ENCODE measurements at places on chromosomes 12 and 14.

DNA sequence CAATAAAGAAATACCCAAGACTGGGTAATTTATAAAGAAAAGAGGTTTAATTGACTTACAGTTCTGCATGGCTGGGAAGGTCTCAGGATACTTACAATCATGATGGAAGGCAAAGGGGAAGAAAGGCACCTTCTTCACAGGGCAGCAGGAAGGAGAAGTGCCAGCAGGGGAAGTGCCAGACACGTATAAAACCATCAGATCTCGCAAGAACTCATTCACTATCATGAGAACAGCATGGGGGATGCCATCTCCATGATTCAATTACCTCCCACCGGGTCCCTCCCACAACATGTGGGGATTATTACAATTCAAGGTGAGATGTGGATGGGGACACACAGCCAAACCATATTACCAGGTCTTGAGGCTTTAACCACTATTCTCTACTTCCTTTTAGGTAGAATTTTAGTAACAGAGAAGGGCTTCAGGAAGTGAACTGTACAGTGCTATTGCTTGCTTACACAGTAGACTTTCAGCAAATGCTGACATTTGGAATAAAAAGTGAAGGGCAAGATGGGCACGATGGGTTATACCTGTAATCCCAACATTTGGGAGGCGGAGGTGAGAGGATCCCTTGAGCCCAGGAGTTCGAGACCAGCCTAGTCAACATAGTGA lies 40.8 kb upstream of the OR4E1 start:
- no peak for DNase-seq

- DNase-seq: no peak
These were observed 64.2 kb upstream of the DICER1 start for GRCh38 chr14:95221531-95221930.

DNA sequence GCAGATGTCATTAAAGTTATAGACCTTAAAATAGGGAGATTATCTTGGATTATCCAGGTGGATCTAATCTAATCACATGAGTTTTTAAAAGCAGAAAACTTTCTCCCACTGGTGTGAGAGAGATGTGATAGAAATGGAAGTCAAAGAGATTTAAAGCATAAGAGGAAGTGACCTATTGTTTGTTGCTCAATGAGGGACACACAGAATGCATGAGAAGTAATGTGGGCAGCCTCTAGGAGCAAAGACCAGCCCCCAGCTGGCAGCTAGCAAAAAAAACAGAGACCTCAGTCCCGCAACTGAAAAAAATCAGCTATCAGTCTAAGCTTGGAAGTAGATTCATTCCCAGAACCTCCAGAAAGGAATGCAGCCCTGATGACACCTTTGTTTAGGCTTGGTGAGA lies 24.6 kb upstream of the ANP32D start:
- DNase-seq: no peak

DNA sequence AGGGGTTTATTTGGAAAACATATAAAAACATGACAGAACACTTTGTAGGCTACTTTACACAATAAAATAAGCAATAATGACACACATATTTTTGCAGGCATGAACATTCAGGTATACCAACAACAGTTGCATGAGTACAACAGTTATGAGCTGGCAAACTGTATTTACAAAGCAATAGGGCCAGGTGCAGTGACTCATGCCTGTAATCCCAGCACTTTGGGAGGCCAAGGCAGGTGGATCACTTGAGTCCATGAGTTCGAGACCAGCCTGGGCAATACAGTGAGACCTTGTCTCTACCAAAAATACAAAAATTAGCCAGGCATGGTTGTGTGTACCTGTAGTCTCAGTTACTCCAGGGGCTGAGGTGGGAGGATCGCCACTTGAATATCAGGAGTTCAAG lies 101.1 kb downstream of the BMP4 start:
- no peak for DNase-seq

DNA sequence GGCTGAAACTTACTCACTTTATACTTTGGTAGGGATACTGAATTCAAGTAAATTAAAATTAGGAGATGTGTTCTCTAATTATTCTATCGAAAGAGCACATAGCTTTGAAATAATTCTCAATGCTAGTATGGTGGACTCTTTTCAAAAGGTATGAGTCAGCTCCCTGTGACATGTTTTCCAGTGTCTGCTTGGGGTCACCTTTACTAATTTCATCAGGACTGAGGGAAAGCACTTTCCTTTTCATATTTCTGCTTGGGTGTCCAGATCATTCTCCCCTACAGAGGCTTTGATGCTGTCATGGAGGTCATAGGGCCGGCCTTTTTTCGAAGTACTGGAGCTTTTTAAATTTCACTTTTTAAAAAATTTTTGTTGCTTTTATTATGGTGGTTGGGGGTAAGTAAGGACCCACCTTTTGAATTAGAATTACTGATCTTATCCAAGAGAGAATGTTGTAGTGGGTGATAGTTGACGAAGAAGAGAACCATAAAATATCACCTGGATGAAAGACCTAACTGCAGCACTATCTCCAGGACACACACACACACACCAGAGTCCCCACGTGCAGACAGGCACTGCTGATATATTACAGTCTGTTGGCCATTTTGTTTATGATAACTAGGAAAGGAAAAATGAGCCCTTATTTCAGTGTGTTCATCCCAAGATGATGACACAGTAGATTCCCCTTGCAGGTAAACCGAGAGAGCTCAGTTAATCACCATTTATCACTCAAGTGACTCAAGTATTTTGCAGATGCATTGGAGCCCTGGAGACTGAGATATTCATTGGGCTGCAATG lies 558.6 kb downstream of the DIO2 start:
- no peak for DNase-seq

- peak; percentile 71 for DNase-seq
These were observed 29.5 kb downstream of the SLC25A21 start for GRCh38 chr14:37142835-37143401.

GRCh38 chr12:89695830-89696229 lies 12.8 kb downstream of the ATP2B1 start:
- DNase-seq: no peak

DNA sequence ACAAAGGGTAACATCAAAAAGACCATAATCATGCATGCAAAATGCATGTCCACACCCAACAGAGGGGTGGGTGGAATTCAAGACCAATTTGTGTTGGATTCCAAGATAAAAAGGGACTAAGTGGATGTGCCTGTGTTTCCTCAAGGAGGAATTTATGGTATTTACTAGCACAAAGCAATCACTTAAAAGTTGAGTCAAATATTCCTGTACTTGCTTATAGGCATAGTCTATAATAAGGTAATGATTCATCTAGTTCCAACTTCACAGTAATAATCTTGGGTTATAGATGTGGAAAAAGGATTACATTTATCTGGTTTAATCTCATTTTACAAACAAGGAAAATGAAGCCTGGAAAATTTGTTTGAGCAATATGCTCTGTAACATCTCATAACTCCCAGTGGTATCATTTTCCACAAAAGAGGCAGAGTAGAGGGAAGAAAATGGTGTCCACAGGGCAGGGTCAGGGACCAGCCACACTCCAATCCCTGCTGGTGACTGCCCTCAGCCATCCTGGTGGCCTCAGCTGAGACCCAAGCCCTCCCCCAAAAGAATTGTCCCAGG lies 80.8 kb upstream of the REP15 start:
- peak; percentile 18 for DNase-seq

DNA sequence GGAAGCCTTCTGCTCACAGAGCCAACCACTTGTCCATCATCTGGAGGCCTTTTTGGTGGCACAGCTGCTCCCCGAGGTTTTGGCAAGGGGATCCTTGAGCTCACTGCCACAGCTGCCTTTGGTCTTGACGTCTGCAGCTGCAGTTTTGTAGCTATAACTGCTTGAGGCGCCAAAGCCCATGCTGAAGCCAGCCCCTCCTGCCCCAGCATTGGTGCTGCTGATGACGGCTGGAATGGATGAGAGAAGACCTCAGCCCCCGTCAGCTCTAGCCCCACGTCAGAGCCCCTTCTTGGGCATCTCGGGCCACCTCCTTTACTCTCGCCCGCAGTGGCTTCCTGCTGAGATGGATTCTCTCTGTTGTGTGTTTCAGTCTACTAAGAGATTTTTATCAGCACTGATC lies 12.3 kb upstream of the KRT74 start:
- DNase-seq: no peak

- DNase-seq: no peak
These were observed 154.3 kb upstream of the SRRM4 start for GRCh38 chr12:118827047-118827446.

DNA sequence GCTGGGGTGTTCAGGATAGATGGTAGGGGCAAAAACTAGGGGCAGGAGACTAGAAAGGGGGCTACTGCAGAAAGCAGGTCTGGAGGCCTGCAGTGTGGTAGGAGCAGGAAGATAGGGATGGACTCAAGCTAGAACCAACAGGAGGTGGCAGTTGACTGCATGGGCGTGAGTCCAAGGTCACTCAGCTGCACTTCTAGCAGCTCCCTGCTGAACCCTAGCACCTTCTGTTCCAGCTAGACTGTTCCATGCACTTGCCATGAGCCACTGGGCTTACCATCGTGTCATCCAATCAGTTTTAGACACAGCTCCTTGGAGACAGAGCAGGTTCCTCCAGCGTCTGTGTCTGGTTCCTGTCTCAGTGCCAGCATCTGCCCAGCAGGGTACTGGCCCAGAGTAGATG lies 11.3 kb upstream of the KRT8 start:
- no peak for DNase-seq

DNA sequence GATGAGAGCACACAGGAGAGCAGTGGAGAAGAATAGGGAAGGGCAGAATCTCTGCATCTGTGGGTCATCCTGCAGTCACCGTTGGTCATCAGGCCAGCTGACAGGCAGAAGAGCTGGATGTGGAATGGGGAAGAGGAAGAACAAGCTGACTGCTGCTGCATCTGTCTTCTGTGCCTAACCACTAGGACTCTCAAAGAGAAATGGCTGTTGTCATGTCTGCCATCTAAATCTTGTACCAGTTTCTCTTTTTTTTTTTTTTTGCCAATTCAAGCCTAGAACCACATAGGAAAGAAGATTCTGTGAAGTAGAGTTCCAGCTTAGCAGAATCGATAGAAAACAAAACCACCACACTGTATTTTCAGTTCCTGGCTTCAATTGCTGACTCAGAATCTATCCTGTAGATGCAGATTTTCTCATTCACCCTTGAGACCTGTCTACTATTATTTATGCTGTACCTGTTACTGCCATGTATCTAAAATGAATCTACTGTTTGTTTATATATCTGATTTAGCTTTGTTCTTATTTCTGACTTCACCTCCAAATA lies 421.9 kb upstream of the PRICKLE1 start:
- DNase-seq: no peak

DNA sequence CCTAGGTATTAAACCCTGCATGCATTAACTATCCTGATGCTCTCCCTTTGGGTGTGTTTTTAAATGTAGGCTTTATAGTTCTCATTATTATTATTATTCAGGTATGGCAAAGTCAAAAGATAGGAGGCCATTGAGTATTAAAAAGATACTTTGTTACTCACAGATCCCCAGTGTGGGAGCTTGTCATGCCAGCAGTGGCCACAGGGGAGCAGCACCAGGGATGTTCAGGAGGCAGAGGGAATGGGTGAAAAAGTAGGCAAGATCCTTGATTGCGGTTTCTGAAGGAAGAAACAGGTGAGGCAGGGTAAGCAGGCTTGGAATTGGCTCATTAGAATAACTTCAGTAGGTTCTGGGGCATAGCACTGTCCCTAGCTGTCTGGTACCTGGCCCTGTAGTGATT lies 382.2 kb downstream of the MED13L start:
- no peak for DNase-seq

GRCh38 chr14:96090441-96091148 lies 51.4 kb downstream of the C14orf132 start:
- DNase-seq: peak; percentile 54

DNA sequence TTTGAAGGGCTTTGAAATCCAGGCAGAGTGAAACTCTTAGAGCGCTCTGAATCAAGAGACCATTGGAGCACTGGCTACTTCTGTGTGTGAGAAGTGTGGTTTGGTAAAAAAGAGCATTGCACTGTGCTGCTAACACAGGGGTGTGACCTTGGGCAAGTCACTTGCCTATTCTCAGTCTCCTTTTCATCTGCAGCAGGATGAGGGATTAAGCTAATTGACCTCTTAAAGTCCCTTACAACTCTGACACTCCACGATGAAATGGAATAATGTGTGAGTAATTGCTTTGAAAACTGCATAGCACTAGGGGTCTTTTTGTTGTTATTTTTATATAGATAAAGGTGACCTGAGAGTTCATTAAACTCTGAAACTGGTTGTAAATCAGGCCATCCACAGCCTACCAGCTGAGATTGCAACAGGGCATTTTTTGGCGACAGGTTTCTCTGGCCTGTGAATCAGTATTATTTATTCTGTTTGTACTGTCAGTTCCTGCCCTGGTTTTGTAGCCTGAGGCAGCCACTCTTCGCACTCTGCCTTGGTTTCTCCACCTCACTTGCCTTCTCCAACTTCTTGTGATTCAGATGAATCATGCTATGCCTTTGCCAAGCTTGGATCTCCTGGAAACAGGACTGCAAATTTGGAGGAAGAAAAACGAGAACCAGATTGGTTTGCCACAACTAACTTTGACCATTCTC lies 159.9 kb upstream of the PARP11 start:
- peak; percentile 44 for DNase-seq

GRCh38 chr14:89407856-89408255 lies 9.2 kb downstream of the FOXN3 start:
- no peak for DNase-seq

- DNase-seq: peak; percentile 46
These were observed 185.5 kb upstream of the FAR2 start for GRCh38 chr12:28963554-28963953.

- DNase-seq: no peak
These were observed 46.1 kb downstream of the PITPNM2 start for GRCh38 chr12:123104809-123105208.

DNA sequence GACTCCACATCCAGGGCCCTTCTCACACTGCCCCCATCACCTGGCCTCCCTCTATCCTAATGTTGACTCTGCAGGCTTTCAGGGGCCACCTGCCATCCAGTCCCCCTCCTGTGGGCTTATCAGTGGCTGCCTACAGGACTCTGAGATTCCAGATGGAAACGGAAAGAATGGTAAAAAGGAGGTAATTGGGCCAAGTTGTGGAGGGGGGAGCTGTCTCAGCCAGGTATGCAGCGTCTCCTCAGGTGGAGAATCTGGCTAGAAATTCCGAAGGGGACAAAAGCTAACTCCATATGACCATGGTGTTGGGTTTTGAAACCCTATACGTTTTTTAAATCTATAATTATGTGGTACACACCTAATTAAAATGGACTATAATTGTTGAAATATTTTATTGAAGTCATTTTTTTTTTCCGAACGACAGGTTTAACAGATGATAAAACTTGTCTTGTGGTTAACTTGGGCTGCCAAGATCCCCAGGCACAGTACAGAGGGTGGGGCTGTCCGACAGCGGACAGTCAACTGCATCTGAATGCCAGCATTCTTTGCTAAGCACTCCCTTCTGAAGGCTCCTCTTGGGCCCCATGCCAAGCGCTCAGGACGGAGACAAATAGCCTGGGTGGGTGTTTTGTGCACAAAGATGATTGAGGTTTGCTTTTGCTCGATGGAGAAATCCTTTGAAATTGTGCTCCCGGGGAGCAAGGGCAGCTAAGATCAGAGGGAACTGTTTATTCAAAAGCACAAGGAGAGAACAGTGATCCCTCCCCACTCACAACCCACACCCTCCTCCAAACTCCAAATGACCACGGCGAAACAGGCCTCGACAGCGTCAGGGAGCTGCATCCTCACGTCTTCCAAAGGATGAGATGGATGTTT lies 365.6 kb downstream of the BCL11B start:
- no peak for DNase-seq
